ENCODE measurements at places on chromosomes 3 and 15. TPM values are rescaled to one million over a fixed set of nuclear protein-coding genes. Genes with fewer than 3 reads are reported as not detected.

The MITF gene
- total RNA-seq: 45.8 TPM

The CASR gene
- total RNA-seq: not detected

The TWF2 gene
- 65.2 TPM for total RNA-seq

The ATP13A5 gene
- total RNA-seq: 2.3 TPM

The PLS1 gene
- total RNA-seq: 15.7 TPM

The GNAT1 gene
- not detected for total RNA-seq

The LRRC31 gene
- total RNA-seq: 7.5 TPM

All from breast epithelium (tissue), 4 donors.